ENCODE measurements at places on chromosomes 5 and 9.

GRCh38 chr5:122775550-122776542 lies 966 bp downstream of the SNX2 start:
- DNase-seq = no peak

GRCh38 chr5:147857302-147858129 lies 21.0 kb upstream of the SCGB3A2 start:
- peak; percentile 19 for DNase-seq

DNA sequence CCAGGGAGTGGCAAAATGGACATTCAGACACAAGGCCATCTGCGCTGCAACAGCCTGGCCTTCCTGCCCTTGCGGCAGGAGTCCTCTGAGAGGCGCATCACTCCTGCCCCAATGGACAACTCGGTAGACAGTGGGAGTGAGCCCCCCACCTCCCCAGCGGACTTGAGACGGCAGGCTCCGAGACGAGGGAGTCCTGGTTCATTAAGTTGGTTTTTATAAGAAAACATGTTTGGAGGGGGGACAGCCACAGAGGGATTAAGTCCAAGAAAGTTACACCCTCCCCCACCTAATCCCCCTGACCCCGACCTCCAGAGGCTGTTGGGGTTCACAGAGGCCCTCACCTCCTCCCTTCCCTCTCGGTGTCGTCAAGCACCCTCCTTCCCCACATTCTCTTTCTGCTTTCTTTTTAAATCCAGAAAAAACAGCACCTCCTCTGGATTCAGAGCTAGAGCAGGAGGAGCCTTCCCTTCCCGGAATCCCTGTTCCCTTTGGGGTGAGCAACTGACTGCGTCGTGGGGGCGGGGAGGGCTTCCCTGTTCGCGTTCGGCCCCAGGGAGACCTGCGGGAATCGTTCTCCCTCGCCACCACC lies 1.8 kb upstream of the EGR1 start:
- DNase-seq = no peak

DNA sequence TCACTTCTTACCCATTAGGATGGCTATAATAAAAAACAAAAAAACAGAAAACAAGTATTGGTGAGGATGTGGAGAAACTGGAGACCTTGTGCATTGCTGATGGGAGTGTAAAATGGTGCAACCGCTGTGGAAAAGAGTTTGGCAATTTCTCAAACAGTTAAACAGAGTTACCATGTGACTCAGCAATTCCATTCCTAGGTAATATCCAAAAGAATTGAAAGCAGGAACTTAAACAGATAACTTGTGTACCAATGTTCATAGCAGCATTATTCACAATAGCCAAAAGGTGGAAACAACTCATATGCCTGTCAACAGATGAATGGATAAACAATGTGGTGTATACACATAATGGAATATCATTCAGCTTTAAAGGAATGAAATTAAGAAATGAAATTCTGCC lies 28.9 kb downstream of the DCP2 start:
- no peak for DNase-seq

DNA sequence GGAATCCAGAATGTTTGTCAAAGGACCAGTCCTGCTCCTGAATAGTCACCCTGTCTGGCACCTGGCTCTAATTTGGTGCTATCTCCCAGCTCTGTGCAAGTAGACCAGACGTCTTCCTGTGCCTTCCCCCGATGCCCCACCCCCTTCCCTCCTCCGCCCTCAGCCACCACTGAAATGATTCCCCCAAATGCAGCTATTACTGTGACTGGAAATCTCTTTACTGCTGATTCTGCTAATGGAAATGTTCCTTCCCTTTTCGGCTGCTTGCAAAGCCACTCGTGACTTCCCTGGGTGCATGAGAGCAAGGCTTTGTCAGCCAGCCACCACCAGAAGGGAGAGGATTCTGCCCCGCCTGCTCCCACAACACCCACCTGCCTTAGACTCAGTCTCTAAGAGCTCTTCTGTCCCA lies 11.4 kb downstream of the ASTN2 start:
- DNase-seq = peak; percentile 67

DNA sequence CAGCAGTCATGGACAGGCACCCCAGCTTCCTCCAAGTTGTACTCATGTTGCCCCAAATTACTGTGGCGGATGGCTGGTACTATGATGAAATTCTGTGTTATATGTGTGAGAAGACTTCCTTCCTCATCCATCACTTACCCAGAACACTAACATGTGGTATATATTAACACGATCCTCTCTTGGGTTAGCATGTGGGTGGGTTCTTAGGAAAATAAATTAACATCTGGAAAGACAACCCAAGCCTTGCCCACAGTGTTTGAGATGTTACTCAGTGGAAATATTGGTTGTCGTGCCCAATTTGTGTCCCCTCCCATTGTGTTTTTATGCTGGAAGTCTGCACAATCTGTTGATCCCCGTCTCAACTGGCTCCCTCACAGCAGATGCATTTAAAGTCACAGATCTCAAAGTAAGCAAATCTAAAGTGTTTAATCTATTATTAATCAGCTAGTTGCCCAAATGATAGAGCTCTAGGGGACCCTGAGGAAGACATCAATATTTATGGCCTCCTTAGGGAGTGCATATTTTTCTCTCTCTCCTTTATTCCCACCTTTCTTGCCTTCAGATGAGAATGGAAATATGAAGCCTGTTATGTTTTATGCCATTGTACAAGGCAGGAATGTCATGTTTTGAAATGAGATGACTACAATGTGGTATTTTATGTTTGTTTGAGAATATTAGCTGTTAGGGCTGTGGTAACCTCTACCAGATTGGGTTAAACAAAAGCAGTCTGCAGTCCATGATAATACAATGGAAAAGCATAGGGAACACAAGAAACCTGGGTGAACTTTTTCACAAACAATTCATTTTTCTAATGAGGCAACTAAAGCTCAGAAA lies 93.9 kb downstream of the GRIA1 start:
- DNase-seq = no peak

- DNase-seq = no peak
Observed at GRCh38 chr9:138097501-138097991, 220.0 kb downstream of the CACNA1B start.

DNA sequence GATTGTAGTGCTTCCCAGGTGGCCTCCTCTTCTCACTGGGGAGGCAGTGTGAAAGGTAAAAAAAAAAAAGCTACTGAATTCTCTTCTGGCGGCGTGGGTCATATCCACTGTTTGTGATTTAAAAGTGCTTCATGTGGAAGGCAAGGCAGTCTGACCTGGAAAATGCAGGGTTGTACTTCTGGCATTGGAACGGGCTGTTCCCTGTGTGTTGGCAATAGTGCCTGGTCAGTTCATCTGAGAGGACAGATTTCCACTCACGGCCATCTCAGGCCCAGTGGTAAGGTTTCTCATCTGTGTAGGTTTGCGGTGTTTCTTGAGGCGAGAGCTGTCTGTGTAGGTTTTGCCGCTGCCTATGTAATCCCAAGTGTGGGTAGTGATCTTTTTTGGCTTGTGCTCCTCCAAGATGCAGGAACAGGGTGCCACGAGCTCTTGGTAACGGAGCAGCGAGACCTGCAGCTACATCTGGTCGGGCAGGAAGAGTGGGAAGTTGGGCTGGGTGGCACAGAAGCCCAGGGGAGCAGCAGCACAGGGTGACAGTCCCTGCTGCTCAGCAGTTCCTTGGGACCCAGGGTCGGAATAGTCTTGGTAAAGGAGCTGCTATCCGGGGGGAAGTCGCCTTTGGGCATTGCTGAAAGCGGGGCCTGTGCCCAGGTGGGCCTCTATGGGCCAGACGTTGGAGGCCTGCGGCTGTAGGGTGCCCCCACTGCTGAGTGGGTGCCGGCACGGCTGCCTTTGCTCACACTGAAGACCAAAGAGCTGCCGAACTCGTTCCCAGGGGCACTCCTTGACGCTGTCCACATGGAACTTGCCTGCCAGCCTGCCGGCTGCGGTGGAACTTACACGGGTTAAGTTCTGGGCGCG lies 11.2 kb downstream of the RCL1 start:
- DNase-seq = no peak

DNA sequence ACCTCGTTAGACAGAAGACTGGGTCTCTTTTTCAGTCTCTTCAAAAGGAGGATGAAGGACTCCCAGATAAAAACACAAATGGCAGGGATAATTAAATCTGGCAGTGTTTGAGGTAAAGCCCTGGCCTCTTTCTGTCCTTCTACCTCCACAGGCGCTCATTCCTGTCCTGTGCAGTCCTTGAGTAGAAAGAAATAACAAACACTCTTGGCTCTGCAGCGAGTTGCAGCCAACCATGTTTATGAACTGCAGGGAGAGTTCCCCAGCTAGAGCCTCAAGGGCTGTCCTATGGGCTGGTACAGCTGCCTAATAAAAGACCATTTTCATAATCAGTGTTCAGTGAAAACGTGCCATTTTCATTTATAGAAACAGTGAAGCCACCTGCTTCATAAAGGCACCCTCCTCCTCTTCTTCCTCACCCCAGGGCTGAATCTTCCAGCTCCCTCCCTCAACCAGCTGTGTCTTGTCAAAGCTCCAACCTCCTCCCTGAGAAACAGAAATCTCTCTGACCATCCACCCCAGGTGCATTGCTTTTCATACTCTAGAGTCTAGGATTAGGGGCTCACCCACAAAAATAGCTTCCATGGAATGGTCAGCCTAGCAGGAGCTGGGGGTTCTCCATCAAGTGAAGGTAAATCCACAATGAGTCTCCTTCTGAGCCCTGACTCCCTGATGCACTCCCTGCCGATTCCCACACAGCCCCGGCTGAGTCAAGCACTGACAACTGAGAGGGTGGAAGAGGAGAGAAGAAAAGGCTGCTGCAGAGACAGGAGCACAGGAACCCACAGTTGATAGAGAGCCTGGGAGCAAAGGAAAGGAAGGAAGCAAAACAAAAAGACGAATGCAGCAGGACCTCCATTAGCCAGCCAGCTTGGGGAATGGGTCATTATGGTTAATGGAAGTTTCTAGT lies 150.7 kb downstream of the CMYA5 start:
- DNase-seq = no peak

DNA sequence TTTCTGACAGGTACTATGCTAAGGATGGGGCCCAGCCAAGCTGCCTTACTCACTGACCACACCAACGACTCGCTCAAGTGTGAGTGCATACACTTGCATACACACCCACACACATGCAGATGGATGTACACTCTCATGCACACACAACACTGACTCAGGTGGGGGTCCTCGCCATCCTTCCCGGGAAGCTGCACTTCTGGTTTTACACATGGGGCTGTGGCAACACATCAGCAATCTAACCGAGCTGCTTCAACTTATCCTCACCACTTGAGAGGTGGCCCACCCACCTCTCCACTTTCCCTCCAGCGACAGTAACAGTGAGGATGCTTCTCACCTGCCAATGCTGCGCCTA lies 67.2 kb upstream of the SLC25A51 start:
- DNase-seq = no peak

GRCh38 chr5:108945094-108945493 lies 197.4 kb downstream of the FER start:
- DNase-seq = no peak

DNA sequence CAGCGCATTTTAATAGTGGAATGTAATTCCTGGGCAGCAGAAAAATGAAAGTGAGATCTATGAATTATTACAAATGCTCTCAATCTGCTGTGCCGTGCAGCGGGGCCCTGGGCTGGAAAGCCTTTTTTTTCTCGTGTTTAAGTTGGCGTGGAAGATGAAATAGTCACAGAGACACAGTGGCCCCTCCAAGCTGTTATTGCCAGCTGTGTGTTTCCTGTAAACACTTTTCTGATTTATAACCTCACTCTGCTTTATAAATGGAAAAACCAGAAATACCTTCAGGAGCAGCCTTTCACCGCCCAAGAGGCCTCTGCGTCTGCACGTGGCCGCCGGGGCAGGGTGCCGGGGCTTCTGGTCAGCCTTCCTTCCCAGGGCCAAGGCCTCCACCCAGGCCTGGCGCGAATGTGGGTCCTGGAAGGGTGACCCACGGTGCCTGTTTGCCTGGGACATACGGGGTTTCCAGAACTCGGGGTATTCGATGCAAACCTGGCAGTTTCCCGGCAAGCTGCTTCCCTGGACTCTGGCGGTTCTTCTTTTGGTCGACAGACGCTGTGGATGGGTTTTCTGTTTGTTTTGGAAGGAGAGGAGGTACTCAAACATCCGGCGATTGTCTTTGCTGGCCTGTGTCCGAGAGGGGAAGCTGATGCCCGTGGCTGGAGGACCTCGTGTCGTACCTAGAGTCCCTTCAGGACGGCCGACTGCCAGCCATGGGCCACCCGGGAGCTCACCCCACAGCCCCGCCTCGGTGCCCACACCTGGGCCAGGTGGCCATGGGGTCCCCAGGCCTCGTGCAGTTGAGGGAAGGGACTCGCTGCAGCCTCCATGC lies 256.7 kb downstream of the PARP8 start:
- no peak for DNase-seq

DNA sequence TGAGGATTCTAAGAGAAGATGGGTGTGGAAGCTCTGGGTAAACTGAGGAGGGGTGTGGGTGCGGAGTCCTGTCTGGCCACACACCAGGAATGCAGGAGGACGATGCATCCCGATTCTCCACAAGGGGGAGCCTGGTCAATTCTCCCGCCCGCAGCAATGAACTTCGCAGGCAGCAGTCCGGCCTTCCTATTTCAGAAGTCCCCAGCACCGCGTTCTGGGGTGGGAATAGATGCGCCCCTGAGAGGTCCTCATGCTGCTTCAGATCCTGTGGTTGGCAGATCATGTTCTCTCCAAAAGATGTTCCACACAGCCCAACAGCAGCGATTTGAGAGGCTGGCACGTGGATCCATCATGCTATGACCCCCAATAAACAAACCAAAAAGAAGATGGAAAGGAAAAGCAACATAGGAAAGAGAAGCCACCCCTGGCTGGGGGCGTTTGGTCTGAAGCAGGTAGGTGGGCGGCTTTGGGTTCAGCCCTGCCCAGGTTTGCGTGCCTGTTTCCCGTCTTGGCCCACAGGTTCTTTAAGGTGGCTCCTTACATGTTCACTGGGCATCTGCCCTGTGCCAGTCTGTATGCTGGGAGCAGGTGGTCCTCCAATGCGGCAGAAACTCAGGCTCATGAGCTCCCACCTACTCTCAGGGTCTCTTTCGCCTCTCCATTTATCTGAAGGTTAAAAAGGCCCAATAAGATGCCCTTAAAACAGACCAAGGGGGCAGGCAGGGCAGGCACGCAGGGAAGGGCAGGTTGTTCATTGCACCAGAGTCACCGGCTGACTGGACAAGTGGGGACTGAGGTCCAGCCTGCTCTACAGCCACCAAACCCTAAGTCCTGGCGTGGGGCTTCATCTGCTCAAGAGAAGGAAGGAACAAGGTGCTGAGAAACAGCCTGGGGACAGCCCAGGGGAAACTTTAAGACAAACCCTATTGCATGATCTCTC lies 171.6 kb downstream of the PAX5 start:
- no peak for DNase-seq

DNA sequence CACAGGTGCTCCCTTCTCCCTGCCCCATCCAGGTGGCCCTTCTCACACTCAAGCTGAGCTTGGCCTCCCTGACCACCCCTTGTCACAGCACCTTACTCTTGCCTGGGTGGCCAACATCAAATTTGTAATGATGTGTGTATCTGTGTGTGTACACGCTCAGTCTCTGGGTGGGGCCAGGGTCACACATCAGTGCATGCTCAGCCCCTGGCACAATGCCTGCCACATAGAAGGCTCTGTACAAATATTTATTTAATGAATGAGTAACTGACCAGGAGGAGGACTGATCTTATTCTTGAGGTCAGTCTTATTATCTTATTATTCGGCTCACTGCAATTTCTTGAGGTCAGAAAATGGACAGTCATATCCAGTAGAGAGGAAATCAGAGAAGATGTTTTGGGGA lies 41.3 kb upstream of the HAND1 start:
- DNase-seq = no peak
